B cell (primary cell): ENCODE measurements at places on chromosomes 7 and 10. TPM values are rescaled to one million over a fixed set of nuclear protein-coding genes. Genes with fewer than 3 reads are reported as not detected.

DNA sequence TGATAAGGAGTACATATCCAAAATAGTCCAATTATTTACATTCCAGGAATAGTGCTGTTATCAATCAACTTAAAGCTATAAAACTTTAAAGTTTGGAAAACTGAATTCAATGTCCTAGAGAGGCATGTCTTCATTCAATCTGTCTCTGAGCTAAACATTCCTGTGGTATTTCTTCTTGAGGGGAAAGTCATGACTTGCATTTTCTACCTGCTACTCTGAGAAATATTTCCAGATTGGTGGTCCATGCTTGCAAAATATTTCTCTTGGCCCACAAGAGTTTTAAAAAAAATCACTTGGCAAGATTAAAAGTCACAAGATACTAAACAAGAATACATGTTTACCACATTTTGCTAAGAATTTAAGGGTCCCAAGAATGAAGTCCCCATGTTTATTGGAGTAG, 63.6 kb upstream of the HGF start:
- DNase-seq, result no peak

DNA sequence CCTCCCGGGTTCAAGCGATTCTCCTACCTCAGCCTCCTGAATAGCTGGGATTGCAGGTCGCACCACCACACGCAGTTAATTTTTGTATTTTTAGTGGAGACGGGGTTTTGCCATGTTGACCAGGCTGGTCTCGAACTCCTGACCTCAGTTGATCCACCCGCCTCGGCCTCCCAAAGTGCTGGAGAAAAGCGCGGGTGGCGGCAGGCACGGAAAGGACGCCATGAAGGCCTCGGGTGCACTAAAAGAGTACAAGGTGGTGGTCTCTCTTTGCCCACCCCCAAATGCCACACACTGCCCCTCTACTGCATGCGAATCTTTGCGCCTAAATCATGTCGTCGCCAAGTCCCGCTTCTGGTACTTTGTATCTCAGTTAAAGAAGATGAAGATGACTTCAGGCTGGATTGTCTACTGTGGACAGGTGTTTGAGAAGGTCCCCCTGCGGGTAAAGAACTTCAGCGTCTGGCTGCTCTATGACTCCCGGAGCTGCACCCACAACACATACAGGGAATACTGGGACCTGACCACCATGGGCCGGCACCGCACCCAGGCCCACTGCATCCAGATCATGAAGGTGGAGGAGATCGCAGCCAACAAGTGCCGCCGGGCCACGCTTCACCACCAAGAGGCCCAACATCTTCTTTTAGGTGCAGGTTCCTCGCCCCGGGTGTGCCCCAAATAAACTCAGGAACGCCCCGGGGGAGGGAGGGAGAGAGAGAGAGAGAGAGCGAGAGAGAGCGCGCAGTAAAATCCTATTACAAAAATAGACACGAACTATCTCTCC, 161.7 kb downstream of the HECW1 start:
- no peak for DNase-seq

DNA sequence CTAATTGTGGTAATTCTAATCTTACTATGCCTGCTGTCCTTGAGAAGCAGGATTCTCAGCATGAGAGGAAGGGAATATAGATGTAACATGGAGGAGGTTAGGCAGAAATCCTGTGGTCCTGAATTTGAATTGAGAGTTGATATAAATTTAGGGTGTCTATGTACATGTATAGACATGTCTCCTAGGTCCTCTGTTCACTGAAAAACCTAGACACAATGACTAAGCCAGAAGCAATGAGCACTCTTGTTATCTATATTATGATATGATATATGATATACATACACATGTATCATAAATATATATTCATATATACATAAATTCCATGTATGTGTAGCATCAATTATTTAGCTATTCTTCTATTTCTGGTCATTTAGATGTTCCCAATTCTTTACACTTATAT, 173.3 kb upstream of the MKLN1 start:
- no peak for DNase-seq

DNA sequence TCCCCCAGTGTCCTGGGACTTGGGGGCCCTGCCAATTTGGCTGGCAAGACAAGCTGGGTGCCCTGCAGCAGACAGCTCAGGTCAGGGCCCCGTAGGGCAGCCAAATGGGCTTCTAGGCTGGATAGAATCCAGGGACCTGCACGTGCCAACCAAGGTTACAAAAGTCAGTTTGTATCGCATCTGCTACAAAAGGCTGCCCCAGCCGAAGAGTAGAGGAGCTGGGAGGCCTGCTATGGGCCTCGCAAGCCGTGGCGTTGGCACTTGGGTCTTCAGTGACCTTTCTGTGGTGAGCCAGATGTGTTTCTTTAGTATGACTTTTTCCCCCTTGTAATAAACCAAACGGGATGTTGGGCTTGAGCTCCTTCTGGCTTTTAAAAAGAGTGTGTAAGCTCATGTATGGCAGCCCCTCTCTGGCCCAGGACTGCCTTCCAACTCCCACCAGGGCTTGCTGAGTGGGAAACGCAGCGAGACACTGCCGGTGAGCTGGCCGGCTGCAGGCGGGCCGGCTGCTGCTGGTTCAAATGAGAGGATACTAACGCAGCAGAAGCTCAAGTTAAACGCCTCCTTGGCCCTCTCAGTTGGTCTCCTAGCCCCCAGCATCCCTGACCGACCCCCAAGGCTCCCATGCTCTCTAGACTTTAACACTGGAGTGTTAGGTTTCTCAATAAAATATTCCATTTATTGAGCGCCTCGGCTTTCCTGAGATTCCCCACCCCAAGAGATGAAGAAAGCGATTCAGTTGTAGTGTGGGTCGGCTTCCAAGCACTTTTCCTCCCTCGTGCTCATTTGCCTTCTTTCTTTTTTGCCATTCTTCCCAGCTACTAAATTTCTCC, 3.1 kb upstream of the HOXA10 start:
- no peak for DNase-seq

PTTG1IP2 gene
- not detected in 2 replicates for total RNA-seq

GRCh38 chr7:143126146-143126545, 5.7 kb upstream of the PIP start:
- DNase-seq, result peak; percentile 31

GRCh38 chr7:149727899-149728476, 45.4 kb downstream of the ZNF467 start:
- DNase-seq, result no peak

DNA sequence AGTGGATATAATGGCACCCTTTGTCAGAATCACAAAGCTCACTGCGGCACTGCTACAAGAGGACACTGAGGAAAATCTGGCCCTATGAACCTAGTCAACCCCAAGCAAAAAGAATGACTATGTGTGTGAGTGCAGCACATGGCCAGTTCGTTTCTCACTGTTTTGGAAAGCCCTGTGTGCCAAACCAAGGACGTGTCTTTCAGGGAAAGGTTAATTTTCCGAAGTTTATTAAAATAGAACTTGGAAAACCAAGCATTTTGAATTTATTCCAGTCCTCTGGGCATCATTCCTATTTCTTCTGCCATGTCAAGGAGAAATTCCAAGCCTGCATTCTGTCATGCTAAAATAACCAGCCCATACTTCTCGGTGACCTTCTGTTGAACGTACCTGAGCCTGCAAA, 471.8 kb downstream of the PLXDC2 start:
- DNase-seq, result no peak

OR6B1 gene
- total RNA-seq, result not detected in 2 replicates

GRCh38 chr7:26500749-26501352, 209.2 kb downstream of the SNX10 start:
- DNase-seq, result peak; percentile 70

DNA sequence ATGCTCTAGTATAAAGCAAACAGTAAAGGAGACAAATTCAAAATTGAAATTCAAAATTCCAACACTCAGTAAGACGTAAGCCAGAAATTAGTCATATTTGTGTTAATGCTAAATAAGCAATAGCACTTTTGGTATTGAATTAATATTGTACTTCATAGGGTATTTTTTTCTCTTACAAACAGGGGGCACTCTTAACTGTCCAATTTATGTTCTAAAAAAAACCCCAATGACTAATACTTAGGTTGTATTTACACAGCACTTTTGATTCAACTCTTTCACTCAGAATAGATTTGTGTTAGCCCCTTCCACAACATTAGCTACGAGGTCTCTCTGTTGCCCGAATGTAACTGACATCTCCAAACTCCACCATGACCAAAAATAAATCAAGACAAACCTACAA, 284.9 kb upstream of the COBL start:
- DNase-seq, result no peak

DNA sequence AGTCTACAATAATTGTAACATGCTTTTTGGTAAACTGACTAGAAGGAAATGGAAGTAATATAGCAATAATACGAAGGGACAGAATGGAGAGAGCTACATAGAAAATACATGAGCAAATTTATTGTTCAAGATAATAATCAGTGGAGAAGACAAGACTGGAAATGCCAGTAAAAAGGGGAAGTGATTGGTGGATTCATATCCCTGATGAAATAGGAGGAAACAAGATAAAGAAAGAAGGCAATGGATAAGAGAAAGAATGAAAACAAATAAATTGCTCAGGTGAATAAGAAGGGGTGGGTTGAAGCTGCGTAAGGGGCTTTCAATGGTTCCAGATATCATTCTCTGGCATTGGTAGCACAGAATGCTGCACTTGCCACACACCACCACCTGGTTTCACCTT, 135.9 kb downstream of the LRRN3 start:
- no peak for DNase-seq

- DNase-seq, result no peak
These were observed at the start of gene SHOC2 for GRCh38 chr10:110919349-110919931. Gene SHOC2 (plus strand): TSS chr10:110919604. CDS start chr10:110964359, 44,755 bp downstream.

GRCh38 chr7:119888251-119888650, 384.7 kb upstream of the KCND2 start:
- no peak for DNase-seq

DNA sequence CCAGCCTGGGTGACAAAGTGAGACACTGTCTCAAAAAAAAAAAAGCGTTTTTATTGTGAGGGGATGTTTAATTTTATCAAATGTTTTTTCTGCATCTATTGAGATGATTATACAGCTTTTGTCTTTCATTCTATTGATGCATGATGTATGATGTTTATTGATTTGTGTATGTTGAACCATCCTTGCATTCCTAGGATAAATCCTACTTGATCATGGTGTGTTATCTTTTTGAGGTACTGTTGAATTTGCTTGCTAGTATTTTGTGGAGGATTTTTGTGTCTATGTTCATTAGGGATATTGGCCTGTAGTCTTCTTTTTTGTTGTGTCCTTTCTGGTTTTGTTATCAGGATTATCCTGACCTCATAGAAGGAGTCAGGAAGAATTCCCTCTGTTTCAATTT, 22.3 kb upstream of the PLA2G12B start:
- DNase-seq, result no peak

- DNase-seq, result no peak
These were observed 91.3 kb upstream of the ANK3 start for GRCh38 chr10:60480865-60481563.

TMEM270 gene
- not detected in 2 replicates for total RNA-seq

- no peak for DNase-seq
These were observed 48.5 kb upstream of the MKX start for GRCh38 chr10:27794157-27794556.

GRCh38 chr10:44340557-44340956, 44.3 kb downstream of the CXCL12 start:
- no peak for DNase-seq

DNA sequence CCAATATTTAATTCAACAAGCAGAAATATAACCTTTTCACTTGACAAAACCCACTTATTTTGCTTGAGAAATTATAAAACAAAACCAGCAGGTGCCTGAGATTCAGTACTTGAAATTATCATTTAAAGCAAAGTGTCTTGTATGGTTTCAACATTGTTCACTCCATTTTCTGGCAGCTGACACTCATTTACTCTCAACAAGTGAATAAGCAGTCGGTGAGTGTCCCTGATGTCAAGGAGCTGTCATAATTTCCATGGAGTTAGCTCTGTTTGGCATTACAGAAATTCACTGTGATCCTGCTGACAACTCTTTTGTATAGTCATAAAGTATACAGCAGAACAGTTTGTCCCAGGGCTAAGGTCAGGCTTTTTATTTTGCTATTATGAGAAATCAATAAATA, 490.0 kb downstream of the CNTNAP2 start:
- DNase-seq, result no peak

BNIP3 gene
- total RNA-seq, result 10.3 and 10.9 TPM in 2 replicates

DNA sequence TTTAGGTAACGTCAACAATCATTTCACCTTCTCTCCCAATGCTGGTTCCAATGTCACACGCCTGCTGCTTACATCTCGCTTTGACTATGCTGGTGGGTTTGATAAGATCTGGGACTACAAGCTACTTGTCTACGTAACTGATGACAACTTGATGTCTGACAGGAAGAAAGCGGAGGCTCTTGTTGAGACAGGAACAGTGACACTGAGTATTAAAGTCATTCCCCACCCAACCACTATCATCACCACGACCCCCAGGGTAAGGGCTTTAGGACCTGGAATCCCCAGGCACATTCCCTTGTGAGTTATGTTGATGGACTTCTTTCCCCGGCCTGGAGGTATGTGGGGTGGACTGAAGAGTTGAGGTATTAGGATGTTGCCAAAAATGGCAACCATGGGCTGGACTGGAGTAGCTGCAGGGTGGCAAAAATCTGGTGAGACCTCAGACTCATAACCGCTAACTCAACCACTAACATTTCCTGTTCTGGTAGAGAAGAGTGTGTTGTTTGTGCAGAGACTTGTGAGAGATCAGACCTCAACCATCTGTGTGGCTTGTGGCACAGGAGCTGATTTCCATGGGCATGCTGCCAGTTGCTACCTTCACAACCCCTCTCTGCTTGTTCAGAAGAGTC, 59.2 kb downstream of the CDHR3 start:
- DNase-seq, result peak; percentile 50

DNA sequence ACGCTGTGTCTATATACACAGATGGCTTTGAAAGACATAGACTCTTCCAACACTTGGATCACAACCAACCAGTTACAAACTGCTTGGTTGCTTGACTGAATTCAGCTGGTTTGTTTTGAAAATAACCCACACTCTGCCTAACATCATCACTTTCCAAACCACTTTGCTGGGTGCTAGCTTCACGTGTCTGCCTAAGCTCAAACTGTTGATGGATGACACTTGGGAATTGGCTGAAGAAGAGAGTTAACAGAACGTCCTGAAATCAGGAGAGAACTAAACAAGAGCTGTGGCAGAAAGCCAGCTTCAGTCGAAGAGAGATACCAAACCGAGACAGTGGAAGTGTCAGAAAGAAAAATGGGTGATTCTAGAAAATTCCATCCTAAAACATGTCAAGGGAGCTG, 420.8 kb upstream of the AUTS2 start:
- DNase-seq, result no peak

GNAT3 gene
- not detected in 2 replicates for total RNA-seq

SDK1 gene
- total RNA-seq, result 0.66 and 2.0 TPM in 2 replicates

TDRD1 gene
- 0.22 and 0.29 TPM in 2 replicates for total RNA-seq

- DNase-seq, result no peak
These were observed 27.7 kb downstream of the WAC start for GRCh38 chr10:28560617-28561016.

DNA sequence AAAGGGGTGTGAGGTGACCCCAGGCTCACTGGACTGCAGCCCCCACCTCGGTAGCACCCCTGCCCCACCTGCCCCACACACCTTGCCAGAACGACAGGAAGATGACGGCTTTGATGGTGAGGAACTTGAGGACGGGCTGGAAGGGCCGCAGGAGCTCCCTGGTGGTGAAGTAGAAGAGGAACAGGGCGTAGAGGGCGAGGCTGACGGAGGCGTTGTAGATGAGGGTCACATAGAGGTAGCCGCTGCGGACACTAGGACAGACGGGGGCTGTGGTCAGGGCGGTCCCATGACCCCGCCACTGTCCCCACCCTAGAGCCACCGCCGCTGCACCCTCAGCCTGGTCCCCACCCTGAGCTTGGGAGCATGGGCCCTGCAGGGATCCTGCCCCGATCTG, 7.6 kb downstream of the TMEM184A start:
- DNase-seq, result peak; percentile 27
